Sigmoid colon (tissue), 7 donors: ENCODE measurements at places on chromosomes 12 and 14.

DNA sequence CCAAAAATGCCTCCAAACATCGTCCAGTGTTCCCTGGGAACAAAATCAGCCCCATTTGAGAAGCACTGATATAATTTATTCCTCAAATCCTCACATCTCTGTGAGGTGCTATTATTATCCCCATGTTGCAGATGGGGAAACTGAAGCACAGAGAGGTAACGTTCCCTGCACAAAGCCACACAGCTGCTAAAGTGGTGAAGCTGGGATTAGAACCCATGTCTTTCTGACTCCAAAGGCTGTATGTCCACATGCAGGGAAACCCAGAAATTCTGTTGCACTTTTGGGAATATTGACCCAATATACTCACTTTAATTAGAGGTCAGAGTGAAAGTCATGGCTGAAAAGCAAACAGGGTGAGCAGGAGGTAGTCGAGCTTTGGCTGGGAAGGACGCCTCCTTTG lies 19.1 kb upstream of the WSCD2 start:
- DNase-seq, result no peak

- no peak for DNase-seq
These were observed 56.9 kb downstream of the PARP11 start for GRCh38 chr12:3816266-3816665.

DNA sequence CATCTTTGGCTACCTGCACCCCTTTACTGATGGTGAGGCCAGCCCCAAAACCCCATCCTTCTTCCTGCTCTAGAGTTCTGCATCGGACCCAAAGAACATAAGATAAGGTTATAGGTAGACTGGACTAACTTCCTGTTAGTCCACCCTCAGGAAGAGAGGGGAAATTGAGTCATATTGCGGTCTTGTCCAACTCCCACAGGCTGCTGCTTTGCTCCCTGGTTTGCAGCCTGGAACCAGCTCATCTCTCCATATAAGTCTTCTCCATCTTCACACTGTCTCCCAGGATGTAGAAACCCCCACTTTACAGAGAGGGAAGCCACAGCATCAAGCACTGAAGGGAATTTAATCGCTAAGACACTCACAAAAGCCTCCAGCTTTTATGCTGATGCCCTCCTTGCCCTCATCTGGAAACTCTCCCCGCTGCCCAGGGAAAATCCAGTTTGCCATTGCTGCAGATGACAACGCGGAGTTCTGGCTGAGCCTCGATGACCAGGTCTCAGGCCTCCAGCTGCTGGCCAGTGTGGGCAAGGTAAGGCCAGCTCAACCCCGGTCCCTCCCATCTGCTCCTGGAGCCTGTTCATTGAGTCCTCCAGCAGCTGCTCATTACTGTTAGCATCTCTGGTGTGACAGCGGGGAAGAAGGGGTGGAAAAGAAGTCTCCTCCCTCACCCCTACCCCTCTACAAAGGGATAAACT lies 85.3 kb downstream of the B4GALNT3 start:
- DNase-seq, result no peak

GRCh38 chr12:64603183-64603841 lies 7.0 kb upstream of the RASSF3 start:
- DNase-seq, result no peak

- no peak for DNase-seq
These were observed 1322.3 kb upstream of the TMEM132C start for GRCh38 chr12:126944684-126945083.

- DNase-seq, result no peak
These were observed at the start of gene PTGDR for GRCh38 chr14:52267501-52268278. Gene PTGDR (plus strand): TSS chr14:52267698. CDS start chr14:52267815, 117 bp downstream.

- DNase-seq, result no peak
These were observed 6.7 kb upstream of the FAM222A start for GRCh38 chr12:109706747-109707469.

DNA sequence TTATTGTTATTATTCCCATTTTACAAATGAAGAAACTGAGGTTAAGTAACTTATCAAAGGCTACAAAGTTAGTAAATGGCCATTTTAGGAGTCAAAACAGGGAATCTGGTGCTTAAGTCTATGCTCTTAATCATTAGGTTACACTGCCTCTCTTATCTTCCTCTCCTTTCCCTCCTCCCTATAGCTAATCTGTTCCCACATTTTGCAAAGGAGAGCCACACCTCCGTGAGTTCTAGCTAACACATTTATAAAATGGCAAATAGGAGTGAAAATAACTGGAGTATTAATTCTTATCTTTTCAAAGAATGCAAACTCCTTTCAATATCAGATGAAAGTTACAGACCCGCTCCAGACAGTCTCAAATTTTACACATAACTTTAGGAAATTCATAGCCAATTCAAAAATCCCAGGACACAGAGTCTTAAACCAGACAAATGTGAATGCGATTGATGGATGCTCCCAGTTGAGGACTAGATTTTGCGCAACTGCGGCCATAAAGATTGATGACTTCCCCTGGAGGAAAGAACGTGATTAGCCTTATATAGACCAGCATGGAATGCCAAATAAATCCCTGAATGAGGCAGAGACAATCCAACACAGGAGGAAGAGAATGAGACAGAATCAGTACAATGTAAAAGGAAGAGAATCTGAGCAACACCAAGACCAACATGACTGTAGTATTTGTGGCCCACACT lies 225.0 kb upstream of the ARID2 start:
- no peak for DNase-seq

- peak; percentile 57 for DNase-seq
These were observed at the start of gene CD27 for GRCh38 chr12:6444704-6445688. Gene CD27 (plus strand): TSS chr12:6444955. CDS start chr12:6445096, 141 bp downstream.

DNA sequence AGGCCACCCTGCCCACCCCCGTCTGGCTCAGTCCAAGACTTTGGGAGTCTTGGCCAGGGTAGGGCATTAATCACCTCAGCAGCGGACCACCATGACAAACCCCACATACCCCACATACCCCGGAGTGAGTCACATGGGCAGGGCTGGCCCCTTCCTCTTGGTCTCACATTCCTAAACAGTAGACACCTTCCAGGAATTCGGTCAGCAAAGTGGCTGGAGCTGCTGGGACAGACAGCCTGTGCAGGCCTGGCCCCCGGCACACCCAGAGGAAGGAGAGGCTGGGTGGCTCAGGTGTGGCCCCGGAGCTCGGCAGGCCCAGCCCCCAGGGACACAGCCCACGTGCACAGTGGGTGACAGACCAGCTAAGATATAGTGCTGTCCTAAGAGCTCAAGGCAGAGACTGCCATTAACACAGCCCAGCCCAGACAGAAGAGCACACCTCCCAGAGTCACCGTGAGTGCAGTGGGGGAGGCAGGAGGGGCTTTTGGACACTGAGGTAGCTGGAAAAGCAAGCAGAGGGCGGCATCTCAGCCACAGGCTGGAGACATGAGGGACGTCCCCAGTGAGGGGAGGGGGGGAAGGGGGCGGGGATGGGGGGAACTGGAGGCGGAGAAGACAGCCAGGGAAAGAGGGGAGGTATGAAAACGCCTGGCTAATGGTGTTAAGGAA lies 24.0 kb downstream of the CCDC85C start:
- no peak for DNase-seq

DNA sequence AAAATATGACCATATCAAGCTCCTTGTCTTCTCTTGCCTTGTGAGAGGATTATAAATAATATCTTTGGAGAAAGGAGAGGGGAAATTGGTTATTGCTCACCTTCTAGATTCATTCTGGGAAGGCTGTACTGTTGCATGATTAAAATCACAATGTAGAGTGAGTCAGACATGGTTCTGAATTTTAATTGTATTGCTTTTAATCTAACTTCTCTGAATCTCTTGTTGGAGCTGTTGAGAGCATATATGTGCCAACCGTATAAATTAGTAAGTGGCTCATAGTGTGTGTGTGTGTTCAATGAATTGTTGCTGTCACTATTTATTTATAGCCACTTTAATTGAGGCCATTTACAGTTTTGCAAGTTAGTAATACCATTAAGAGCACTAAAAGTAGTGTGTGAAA lies 56.1 kb downstream of the KCNJ8 start:
- DNase-seq, result no peak

GRCh38 chr14:95222151-95222631 lies 64.9 kb upstream of the DICER1 start:
- peak; percentile 66 for DNase-seq

DNA sequence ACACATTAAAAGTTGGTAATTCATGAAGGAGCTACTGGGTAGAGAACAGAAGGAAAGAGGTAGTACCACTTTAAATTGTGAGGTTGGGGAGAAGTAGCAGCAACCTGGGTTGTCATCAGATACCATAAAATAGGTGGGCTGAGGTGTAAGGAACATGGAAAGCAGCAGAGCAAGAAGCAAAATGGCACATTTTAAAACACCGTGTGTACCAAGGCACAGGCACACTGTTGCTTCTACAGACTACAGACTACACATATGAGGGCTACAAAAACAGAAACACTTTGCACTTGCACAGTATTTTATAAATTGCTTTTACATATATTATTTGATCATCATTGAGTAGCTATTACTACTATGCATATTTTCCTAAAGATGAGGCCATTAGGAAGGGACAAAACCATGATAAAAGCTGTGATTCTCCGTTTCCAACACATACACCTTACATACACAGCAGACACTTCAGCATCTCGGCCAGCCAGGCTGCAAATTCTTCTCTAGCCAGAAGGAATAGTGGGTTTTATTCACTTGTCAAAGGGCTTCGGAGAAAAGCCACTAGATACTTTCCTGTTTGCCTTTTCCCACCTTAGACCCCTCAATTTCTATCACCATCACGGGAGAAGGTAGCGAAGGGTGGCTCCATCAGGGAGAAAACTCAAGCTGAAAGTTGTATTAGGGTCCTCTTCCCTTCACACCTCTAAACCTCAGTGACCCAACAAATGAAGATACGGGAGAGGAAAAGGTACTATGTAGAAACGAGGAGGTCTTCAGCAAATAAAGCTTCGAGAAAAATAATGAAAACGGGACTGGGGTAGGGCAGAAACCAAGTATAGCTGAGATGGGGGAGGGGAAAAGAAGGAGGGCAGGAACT lies 1.6 kb downstream of the PYM1 start:
- DNase-seq, result no peak

- DNase-seq, result peak; percentile 65
These were observed 360.4 kb downstream of the MED13L start for GRCh38 chr12:115916910-115917668.

GRCh38 chr12:24960222-24960855 lies 11.4 kb upstream of the BCAT1 start:
- no peak for DNase-seq

GRCh38 chr14:70350078-70350477 lies 9.4 kb downstream of the COX16 start:
- DNase-seq, result no peak

DNA sequence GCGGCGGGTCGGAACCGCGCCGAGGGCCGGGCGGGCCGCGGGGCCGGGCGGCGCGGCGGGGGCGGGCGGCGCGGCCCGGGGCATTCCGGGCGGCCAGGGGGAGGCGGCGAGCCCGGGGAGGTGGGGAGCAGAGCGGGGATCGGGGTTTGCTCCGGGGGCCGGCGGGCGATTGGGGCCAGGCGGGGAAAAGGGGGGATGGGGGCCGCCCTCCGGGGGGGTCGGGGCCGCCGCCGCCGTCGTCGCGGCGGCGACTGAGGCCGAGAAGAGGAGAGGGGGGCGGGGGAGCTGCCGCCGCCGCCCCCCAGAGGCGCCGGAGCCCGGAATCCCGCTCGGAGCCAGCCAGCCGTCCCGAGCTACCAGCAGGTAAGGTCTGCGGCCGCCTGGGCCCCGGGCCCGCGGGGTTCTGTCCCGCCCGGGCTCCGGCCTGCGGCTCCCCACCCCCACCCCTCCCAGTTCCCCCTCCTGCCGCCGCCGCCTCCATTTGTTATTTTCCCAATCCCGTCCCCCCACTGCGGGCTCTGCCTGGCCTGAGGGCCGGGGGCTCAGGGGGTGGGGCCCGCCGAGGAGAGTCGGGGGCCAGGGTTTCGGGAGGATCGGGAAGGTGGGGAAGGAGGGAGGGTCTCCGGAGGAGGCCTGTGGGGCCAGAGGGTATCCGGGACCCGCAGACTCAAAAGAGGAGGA lies 403 bp downstream of the ATN1 start:
- DNase-seq, result no peak

- no peak for DNase-seq
These were observed 57.2 kb downstream of the WDR20 start for GRCh38 chr14:102196902-102197230.

DNA sequence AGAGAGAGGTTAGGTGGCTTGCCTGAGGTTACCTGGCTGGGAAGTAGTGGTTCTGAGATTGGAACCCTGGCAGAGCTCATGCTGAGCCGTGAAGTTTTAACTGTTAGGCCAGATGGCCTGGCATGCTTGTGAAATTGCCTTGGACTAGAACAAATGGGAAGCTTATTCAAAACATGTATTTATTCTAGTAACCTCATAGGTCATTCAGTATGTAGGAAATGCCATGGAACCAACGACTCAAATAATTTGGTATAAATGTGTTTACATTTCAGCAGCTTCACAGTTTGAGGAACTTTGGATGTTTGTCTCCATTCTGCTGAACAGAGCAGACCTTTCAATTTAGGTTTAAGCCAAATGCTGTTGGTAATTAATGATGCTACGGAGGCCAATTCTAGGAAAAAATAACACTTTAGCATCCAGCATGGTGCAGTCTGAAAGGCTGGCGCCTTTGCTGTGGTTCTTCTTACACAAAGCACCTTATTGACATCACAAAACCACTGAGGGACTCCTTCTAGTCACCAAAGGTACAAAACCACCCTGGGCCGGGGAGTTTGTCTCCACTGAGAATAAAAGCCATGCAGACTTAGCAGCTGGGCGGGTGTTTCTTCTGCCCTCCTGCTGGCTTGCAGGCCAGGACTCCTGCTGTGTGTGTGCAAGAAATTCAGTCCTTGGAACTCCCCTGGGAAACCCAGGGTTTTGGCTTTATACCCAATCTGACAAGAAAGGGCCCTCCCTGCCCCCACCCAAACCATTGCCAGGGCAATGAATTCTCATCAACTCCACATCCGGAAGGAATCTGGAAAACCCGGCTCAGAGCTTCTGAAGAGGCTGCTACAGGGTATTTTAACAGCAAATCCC lies 64.2 kb downstream of the ELK3 start:
- no peak for DNase-seq

- no peak for DNase-seq
These were observed 18.8 kb downstream of the CEP170B start for GRCh38 chr14:104883681-104884361.

GRCh38 chr12:111211910-111212757 lies 156.8 kb downstream of the PHETA1 start:
- DNase-seq, result no peak

GRCh38 chr14:30223385-30223785 lies 295.7 kb upstream of the PRKD1 start:
- DNase-seq, result peak; percentile 80

GRCh38 chr12:115870510-115870909 lies 407.0 kb downstream of the MED13L start:
- no peak for DNase-seq
